ENCODE measurements at places on chromosomes 7 and 10.
A peak's percentile ranks its signal among the peaks of the same experiment; 100 is the strongest.

DNA sequence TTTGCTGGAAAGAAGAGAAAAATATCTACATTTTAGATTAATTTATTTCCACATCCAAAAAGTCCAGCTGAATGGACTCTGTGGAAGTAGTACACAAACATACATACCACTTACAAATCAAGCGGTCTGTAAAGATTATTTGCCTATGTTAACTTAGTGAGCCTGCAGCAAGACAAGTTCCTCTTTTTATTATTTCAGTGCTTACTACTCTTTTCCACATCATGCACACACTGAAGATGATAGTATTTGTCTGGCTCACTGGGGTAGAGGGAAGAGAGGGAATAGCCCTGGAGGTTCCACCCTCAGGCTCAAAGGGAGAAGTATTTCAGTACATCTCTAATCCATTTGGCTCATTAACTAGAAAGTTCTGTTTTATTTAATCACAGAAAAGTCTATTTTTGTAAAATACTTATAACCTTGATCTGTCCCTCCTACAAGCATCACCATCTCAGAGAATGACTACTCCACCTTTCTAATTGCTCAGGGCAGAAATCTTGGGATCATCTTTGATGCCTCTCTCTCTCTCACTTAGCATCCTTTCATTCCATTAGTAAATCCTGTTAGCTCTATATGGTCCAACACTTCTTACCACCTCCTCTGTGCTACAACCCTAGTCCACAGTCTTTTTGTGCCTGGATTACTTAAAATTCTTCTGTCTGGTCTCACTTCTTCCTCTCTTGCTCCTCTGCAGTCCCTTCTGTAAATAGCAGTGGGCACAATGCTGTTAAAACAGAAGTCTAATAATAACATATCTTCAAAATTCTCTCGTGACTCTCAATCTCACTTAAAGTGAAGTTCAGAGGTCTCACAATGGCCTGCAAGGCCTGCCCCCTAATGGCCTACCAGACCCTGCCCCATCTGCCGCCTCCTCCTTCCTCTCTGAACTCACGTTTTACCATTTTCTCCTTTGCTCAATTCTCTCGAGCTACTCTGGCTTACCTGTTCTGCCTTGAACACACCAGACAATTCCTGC, 64.3 kb upstream of the CCDC6 start:
- DNase-seq = no peak

GRCh38 chr7:24477398-24478136, 95.7 kb upstream of the PALS2 start:
- DNase-seq = peak; percentile 76

- no peak for DNase-seq
Measured at GRCh38 chr10:34740321-34740720, 74.8 kb downstream of the PARD3 start.

- DNase-seq = no peak
Measured at GRCh38 chr7:5143935-5144903, 45.8 kb upstream of the WIPI2 start.

GRCh38 chr7:158607563-158607962, 19.9 kb upstream of the PTPRN2 start:
- DNase-seq = no peak

- no peak for DNase-seq
Measured at GRCh38 chr10:775245-776075, 86.0 kb upstream of the DIP2C start.

- peak; percentile 1 for DNase-seq
Measured at GRCh38 chr7:136868496-136869000, at the start of gene CHRM2. Gene CHRM2, plus strand, starts transcription at chr7:136868652. Its CDS starts 146,214 bp downstream, at chr7:137014866.

DNA sequence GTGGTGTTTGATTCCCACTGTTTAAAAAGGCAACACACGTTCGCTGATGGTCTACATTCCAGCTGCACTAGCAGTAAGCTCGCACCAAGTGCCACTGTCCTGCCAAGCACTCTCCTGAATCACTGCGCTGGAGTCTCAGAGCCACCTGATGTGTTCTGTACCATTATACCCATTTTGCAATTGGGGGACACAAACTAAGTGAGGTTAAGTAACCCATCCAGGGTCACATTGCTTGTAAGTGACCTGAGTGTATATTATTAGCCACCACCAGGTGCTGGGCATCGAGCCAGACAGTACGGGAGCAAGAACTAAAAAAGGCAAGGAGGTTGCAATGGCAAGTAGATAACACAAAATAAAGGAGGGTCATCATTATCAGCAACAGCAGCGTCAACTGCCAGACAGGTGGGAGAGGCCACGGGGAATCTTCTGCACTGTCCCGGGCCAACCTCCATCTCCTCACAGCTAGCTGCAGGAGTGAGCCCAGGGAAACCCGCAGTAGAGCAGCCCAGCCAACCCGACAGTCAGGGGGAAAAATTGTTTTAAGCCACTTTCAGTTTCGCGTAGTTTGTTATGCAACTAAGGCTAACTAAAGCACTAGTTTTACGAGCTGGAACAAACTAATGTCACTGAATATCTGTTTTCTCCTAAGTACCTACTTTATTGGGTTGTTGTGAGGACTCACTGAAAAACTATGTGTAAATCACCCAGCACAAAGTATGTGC, 712 bp upstream of the CPVL start:
- no peak for DNase-seq

DNA sequence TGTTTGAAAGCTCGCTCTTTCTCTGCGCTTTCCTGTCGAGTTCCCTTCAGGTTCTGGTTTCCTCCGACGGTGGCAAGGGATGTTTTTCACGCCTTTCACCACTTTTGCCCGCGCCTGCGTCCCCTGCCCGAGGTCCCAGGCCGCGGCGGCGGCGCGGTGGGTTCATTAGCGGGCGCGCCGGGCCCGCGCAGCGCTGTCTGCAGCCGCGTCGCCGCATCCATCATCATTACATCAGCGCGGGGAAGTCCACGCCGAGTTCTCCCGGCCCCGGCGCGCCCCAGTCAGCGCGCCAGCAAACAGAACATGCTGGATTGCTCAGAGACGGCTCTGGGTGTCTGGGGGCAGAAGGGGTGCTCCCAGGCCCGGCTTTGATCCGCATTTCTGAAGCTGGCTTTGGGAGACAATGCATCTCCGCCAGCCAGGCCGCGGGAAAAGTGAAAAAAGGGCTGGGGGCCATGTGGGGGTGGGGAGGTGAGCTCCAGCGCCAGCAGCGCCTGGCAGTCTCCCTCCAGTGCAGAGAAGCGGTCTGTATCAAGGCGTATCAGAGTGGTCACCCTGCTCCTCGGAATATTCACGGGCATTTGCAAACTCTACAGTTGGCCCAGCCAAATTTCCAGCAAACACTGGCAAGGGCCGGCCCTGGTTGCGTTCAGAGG, 8.9 kb downstream of the GLI3 start:
- no peak for DNase-seq

- peak; percentile 81 for DNase-seq
Measured at GRCh38 chr7:106050002-106050745, 61.9 kb downstream of the SYPL1 start.

GRCh38 chr7:129797214-129797789, 155.5 kb downstream of the UBE2H start:
- DNase-seq = no peak

DNA sequence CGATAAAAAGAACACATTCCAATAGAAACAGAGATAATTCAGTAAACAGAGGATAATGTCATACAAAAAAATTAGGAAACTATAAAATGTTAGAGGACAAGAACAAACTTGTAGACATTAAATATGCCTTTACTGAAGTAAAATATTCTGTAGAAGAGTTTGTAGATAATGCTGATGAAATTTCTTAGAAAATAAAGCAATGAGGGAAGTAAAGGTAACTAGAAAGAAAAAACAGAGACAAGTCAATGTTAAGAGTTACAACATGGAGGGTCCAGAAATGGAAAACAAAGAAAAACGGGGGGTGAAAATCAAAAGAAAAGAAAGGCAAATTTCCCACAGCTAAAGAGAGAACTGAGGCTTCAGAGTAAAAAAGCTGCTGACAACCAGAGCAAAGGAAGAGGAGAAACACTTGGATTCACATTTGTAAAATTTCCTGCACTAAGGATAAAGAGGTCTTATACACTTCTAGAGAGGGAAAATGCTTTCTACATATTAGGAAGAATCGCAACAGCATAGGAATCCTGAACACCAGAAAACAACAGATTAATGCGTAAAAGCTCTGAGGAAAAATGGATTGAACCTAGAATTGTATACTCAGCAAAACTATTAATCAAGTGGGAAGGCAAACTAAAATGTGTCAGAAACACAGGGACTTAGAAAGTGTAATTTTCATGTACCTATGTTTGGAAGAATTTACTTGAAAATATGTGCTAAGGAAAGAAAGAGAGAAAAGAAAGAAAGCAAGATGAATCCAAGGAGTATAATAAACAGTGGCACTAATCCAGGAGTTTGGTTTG, 55.0 kb upstream of the AGR3 start:
- no peak for DNase-seq

GRCh38 chr7:111758332-111758731, 196.0 kb upstream of the IMMP2L start:
- DNase-seq = no peak

GRCh38 chr10:118447478-118448270, 105.5 kb upstream of the FAM204A start:
- DNase-seq = peak; percentile 40

DNA sequence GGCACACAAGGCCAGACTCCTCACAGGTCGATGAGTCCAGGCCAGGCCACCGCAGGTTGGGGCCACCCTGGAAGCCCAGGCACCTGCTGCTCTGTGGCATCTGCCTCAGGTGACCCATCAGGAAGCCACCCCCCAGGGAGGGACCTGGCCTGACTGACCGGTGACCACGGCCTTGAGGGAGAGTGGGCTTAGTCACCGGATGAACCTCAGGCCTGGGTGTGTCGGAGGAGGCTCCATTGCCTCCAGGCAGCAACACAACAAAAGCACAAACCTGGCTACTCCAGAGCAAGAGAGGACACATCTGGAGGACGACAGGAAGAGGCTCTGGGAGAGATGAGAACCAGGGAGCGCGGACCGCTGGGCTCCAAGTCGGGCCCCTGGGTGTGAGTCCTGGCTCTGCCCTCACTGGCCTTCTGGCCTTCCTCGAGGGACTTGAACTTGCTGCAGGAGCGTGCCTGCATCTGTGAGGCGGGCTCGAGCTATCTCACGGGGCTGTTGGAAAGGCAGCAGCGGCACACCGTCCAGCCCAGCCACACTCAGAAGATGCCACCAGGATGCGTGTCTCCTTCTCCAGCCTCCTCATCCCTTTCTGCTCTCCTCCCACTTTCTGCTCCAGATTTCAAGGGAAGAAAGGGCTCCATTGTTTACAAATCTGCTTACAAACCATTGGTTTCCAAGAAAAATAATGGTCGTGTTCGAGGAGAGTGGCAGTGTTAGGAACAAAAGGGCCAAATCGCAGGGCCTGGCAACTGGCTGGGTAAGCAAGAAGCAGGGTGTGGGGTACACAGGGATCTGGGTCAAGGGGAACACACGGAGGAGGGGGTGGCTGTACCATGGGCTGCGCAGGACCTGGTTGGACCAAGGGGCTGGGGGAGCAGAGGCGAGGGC, 152.9 kb downstream of the ADAM12 start:
- DNase-seq = no peak
